ENCODE measurements at places on chromosomes 12 and 14.

GRCh38 chr12:66533767-66534166, 145.1 kb downstream of the GRIP1 start:
- DNase-seq = no peak

DNA sequence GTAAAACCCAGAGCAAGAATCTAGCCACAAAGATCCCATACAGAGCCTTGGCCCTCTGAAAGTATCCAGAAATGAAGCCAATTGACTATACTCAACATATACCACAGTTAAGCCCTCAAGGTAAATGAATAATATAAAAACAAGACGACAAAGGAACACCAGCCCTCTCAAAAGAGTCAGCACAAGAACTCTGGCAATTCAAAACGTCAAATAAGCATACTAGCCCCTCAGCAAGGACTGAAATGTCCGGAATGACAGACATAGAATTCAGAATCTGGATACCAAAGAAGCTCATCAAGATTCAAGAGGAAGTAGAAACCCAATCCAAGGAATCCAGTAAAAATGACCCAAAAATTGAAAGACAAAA, 49.9 kb downstream of the GTF2A1 start:
- DNase-seq = no peak

DNA sequence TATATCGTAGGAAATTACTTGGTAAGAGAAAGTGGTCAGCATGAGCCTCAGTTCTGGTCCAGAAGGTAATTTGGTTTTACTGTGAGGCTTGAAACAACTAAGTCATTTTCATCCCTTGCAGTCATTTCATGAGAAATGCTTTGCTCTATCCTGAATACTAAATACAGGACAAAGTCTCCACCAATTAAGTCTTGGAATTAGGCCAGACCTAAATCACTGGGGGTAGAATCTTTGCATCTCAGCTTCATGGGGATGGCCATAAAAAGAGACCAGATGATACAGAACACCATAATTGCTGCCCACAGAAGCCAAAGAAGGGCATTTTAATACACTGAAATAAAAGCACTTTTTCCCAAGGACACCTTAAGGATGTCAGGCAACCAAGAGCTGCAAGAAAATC, 277.9 kb upstream of the DCN start:
- DNase-seq = no peak

GRCh38 chr12:93602897-93603668, 30.6 kb downstream of the SOCS2 start:
- DNase-seq = no peak

GRCh38 chr12:62520361-62520760, 53.7 kb downstream of the MON2 start:
- no peak for DNase-seq

- DNase-seq = no peak
Observed at GRCh38 chr12:99513066-99513465, 134.5 kb upstream of the GARIN6 start.

DNA sequence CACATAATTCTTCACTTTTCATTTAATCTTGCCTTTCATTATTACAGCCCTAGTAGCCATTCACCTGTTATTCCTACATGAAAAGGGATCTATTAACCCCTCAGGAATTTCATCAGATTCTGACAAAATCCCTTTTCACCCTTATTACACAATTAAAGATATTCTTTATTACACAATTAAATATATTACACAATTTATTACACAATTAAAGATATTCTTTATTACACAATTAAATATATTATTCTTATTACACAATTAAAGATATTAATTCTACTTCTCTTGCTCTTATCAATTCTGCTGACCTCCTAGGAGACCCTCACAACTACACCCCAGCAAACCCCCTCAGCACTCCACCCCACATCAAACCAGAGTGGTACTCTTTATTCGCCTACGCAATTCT, 77.1 kb downstream of the SINHCAF start:
- DNase-seq = no peak

- DNase-seq = no peak
Observed at GRCh38 chr12:7994731-7995205, 37.7 kb upstream of the FOXJ2 start.

DNA sequence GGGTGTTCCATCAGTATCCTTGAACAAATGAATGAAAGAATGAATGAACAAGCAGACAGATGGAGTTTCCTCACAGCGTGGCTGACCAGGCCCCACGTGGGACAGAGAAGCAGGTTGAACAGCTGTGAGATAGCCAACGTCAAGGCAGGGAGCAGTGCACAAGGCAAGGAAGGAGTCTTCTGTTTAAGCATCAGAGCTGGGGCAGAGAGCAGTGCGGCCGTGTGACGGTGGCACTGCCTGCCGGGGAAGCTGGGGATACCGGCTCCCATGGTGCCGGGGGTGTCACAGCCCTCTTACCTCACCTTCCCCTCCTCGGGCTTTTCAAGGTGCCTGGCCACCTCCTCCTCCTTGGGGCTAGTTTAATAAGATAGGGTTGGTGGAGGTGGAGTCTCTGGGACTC, 73.2 kb upstream of the GPATCH2L start:
- DNase-seq = no peak

- no peak for DNase-seq
Observed at GRCh38 chr12:122935318-122935717, 30.9 kb downstream of the ABCB9 start.

DNA sequence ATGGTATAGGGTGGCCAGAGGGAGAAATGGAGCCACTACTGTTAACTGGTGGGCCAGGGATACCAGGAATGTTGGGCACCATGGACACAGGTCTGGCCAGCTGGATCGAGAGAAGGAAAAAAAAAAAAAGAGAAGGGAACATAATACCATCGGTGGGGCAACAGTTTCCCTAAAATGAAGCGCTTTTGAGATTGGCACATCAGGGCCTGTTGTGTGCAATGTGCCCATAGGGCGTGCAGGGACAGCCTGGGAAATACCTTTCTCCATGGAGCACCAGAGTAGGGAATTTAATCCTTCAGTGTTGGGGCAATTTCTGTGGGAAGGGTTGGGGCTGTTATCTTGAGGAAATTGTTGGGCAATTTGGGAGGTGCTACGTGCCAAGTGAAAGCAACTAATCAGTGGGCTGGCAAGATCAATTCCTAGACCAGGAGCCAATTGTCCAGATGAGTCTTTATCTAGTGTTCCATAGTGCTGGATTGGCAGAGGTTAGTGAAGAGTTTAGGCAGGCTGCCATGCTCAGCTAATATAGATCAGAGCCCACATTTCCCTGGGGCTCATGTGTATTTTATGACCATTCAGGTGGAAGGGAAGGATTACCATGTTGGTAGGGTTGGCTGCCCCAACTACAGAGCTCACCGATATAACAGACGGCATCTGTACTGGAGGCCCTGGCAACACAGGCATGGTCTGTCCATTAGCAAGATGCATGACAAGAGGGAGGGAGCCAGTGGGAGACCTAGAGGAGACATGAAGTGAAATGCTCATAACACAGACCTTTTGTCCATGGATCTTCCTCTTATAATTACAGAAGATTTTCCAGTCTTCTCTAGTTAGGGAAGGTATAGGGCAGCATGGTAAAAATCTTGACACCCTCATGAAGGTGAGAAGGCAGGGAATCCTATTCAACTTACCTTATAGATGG, 25.5 kb upstream of the NPFF start:
- no peak for DNase-seq

- no peak for DNase-seq
Observed at GRCh38 chr14:94906991-94907587, 137.2 kb upstream of the GSC start.

- DNase-seq = no peak
Observed at GRCh38 chr12:109029411-109029810, 8.5 kb upstream of the SVOP start.

DNA sequence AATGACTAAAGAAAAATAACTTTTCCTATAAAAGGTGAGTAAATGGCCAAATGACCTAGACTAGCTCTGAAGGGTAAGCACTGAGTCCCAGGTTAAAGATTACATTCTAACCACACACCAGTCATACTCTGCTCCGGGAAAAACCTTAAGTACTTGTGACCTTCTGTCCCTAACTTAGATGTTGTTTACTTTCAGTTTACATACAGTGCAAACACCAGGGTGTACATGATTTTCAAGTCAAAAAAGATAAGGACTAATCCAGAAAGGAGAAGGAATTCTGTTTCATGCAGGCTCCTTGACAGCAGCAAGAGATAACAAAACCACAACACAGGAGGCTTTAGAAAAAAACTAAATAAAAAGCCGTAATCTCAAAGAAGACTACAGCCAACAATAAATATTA, 174.2 kb downstream of the PPM1H start:
- no peak for DNase-seq

GRCh38 chr12:128861226-128862016, 8.1 kb downstream of the GLT1D1 start:
- DNase-seq = no peak

DNA sequence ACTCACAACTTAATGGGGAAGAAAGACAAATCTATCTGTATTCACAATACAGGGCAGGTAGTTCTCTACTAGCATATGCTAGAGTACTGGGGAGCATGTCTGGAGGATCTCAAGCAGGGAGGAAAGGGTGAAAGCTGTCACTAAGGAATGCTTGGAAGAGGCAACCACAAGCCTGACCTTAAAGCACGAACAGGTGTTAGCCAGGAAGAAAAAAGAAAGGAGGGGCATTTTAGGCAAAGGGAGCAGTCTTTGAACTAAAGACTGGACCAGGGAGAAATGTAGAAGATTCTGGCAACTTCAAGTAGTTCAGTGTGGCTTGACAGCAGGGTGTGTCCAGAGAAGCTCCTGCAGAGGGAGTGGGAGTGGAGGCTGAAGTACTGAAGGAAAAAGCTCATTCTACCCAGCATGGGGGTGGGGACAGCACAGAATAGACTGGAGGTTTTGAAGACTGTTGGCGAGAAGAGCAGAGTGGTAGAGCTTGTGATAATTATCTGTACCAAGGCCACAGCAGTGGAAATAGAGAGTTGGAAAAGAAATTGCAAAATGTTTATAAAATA, 50.9 kb downstream of the AP5M1 start:
- no peak for DNase-seq

GRCh38 chr14:97960436-97960835, 1163.3 kb downstream of the VRK1 start:
- no peak for DNase-seq

DNA sequence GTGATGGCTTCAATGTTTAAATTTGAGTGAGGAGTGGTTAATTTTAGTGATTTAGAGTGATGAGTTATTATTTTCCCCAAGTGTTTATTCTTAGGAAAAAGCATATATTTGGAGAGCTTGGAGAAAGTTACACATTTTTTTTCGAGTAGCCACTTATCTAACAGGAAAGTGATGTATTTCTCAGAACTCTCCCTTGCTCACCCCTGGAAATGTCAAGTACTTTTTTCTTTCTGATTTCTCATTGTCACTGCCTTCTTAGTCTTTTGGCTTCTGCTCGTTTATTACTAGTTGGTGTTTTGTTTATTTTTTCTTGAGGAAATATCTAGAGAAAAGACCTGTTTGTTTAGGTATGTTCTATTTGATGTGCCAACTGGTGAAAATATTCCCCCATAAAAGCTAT, 58.8 kb downstream of the AEBP2 start:
- DNase-seq = no peak

- no peak for DNase-seq
Observed at GRCh38 chr12:92398565-92399309, 253.1 kb upstream of the BTG1 start.

DNA sequence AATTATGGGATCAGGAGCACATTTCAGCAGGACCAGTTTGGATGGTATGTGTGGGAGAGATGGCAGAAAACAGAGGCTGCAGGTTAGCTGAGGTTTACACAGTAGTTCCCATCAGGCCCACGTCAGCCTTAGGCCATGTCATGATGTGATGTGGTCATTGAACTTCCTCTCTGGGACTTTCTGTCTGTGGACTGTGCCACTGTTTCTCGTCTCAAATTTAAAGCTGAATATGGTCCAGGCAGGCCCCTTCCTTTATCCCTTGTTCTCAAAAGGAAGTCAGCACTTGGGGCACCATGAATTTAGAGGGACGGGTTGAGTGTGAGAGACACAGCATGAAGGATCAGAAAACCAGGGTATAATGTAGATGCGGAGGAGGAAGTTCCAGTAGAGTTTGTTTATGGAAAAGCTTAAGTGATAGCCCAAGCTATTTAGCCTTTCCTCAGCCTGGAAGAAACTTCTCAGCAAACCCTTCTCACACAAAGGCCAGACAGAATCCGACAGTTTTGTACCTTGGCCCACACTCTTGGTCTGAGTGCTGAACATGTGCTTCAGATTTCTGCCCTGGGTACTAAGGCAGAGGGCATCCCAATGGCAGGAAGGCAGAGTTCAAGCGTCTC, 3.6 kb upstream of the IGFBP6 start:
- DNase-seq = no peak

DNA sequence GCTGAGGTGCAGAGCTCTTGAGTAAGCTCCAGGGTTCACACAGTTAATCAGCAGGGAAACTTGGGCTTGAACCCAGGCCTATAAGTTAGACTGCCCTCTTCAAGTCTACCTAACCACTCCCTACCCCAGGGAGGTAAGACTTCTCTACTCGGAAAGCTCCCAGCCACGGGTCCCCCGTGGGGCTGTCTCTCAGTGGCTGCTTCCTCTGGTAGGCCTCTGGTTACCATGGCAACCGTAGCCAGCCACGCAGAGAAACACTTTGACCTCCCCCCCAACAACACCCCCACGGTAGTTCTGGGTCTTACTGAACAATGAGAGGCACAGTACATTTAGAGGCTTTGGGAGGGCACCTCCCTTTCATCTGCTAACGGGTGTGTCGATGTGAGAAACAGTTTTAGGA, 245.2 kb downstream of the AACS start:
- DNase-seq = no peak

DNA sequence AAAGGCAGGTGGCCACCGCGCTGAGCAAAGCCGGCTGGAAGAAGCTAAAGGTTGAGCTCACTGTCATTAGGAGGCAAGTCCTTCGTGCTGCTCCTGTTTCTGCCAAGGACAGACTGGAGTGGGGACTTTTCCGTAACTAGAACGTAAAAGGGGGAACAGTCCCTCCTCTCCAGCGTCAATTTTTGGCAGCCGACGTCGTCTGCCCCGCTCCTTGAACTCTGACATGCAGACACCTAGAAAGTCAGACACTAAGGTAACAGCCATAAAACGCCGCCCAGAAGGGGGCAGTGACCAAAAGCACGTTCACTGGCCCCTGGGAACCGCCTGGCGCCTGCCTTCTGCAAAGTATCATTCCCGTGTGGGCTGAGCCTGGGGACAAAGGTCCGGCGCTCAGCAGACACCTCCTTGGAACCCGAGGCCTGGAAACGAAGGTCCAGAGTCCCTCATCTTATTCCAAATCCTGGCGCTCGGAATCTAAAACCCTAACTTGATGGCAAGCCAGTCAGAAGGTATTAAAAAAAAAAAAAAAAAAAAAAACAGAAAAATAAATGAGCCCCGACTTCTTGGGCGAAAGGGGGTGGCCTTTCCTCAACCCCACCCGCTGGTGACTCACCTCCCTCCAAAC, 1.1 kb upstream of the LRP1 start:
- peak; percentile 40 for DNase-seq

DNA sequence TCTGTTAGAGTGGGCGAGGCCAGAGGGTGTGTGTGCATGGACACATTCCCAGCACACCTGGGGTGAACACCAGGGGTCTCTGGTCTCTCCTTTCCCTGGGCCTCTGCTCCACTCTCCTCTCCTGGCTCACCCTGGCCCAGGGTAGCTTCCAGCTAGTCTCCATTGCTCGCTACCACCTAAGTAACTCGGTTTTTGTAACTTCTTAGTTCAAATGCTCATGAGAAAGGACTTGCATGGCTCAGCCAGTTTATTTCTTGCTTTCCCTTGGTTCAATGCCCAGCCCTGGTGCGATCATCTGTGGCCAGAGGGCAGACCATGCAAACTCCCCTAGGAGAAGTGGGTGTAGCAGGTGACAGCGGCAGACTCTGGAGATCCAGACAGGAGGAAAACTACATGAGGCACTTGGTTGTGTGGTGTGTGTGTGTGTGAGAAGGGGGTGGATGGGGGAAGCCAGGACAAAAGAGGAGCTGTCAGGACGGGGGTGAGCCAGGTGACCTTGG, 8.9 kb upstream of the ACVR1B start:
- no peak for DNase-seq
